ENCODE measurements at places on chromosomes 1 and 21.

DNA sequence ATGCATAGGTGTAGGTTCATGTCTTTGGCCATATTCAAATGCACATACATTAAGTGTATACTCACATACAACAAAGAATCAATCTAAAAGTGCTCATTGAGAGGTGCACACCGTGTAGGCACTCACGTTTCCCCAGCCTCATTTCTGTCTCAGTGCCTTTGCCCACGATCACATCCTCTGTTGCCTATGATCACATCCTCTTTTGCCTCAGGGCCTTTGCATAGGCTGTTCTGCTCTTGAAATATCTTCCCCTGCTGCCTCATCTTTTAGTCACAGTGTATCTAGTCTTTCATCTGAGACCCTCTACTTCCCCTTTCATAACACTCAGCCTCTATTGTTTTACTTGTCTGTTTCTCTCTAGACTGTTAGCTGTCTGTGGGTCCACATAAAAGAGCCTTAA lies 69.3 kb downstream of the FOXD2 start:
- no peak for DNase-seq

DNA sequence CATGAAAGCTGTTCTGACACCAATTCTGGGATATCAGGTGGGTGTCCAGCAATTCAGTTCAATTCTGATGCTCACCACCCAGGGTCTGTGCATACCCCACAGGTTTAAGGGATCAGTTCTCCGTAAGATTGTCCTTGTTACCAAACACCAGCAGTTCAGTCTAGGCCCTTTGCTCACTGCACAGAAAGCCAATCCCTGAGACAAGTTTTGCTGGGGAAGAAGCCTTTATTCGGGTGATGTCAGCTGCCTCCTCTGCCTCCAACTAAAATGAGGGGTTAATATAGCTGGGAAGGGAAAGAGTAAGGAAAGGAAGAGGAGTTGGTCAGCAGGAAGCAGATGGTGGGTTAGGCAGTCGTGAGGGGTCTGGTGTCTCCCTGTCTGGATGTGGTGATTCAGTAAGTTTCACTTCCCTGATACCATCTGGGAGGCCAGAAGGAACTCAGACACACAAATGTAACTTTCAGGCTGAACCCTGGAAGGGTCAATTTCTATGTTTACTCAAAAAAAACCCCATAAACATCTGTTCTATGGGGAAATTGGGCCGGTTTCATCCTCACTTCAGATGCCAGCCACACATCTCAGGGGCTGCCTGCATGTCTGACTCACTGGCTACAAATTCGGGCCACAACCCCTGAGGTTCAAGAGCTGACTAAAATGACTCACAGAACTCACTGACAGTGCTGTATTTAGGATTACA lies 83.3 kb upstream of the PGBD5 start:
- no peak for DNase-seq

DNA sequence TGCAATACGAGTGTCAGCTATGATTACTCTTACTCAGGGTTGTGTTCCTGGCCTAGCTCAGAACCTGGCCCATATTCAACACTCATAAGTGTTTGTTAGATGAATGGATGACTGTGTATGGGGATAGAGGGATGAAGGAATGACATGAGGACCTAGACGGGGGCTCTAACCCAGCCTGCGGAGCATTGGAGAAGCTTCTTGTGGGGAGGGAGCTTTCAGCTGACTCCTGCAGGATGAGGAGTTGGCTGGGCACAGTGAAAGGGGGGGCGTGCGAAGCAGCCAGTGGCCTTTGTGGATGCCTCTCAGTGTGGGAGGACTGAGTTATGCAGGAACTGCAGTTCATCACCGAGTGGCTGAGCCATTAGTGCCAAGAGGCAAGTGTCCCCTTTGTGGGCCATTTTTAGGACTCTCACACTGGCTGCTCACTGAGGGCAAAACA lies 1.2 kb upstream of the EXTL1 start:
- no peak for DNase-seq

- no peak for DNase-seq
Measured at GRCh38 chr1:8013800-8014199, 12.3 kb downstream of the ERRFI1 start.

DNA sequence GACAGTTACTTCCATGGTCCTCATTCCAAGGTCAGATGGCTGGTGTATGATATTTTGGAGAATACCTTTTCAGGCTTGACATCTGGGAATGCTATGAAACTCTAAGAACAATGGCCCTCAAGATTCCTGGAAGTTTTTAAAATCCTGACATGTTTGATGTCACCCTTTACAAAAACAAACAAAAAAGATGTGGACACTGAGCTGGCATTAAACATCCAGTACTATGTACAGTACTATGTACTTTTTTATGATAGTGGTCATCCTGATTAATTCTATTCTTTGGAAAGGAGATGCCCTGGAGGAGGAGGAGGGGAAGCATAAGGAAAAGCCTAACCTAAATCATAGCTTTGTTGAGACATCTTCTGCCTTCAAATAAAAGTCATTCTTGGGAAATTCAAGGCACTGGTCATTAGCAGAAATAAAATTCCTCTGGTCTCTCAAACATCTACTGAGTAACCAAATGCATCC lies 235.4 kb downstream of the HMCN1 start:
- no peak for DNase-seq

DNA sequence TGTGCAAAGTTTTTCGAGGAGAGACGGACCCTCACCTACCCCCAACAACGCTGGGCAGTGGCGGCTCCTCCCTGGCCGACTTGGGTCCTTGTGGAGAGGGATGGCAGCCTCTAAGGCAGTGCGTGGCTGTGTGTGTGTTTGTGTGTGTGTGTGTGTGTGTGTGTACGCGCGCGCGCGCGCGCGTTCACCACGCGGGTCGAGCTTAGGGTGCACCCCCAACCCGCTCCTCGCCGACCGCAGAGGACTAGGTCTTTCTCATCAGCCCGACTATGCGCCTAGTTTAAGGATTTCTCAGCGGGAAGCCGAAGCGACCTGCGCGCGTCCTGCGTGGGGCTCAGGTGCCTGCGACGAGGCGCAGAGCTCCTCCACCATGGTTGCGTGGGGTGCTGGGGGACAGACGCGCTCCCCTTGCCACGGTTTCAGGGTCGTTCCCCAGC lies 940 bp downstream of the SOX13 start:
- DNase-seq: no peak

GRCh38 chr1:192629612-192630011 lies 6.3 kb upstream of the RGS13 start:
- DNase-seq: no peak

DNA sequence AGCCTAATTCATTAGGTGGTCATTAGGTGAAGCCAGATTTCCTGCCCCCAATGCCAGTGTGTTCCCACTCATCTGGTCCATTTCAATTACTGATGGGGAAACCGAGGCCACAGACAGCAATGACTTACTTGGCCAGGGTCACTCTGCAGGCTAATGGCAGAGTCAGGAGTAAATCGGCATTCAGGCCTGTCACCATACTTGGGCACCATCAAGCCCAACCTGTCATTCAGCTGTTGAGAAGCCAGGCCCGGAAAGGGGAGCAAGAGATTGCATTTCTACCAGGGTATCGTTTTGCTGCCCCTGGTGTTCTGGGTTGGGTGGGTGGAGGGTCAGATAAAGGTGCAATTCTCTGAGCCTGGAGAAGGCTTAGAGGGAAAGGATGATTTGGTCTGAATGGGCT lies 8.0 kb upstream of the TMEM61 start:
- no peak for DNase-seq

DNA sequence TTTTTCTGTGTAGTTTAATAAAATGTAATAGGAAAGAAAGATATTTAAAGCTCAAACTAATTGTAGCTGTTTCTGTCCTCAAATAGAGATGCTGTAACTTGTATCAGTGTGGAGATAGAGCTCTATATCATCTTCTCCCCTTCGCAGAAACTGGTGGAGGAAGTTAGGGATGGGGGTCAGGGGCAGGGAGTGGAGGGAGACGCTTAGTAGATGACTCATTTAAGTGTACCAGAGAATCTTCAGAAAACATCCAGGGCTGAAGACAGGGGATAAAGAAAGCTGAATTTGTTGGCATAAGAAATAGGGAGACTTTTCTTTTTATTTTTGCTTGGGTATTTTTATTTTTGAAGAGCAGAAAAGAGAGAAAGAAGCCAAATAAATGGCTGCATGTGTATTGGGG lies 282.6 kb upstream of the DPYD start:
- no peak for DNase-seq

DNA sequence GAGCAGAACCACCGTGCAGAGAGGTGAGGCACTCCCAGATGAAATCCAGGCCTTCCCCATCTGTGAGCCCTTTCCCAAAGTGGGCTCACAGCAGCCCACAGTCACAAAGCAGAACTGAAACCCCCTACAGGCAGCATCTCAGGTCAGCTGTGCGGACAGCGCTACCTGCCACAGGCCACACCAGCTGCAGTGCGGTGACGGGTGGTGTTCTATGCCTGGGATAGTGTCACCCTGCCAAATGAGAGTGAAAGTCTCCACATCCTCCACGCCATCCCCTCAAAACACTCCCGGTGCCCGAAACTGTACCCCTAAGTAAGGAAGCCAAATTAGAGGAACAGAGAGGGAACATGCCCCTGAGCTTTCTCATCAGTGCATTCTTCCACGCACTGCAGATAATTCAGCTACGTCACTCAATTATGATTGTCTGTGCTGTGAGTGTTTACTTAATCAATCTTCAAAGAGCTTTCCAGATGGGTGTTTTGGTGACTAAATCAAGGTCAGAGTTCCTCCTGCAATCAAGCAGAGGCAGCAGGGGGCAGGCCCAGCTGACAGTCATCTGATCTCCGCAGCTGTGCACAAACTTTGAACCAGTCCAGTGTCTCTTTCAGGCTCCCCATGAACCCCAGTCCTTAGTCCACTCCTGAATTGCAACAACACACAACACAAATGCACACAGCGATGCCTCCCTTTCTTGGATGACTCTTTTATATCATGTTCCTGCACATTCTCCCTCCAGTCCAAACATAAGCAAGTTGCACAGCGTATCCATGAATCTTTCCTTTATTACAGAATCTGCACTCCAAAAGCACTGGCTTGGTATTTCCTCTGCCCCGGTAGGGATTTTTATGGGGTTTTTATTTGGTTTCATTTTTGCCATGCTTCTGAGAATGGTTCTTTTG lies 150.0 kb downstream of the TOMM20 start:
- DNase-seq: peak; percentile 65

DNA sequence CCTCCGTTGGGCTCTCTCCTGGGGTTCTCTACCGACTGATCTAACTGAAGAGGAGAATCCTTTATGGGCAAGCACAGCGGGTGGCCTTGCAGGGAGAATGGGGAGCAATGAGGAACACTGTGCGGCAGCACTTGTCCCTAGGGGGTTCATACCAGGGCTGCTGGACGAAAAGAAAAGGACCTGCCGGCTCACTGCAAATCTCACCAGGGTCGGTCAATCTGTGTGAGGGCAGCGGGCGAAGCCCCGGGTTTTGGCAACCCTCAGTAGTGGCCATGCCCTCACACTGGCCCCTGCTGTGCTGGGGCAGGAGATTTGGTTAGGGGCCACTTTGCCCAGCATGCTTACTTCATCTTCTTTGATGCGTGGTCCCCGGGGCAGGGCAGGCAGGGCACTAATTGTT lies 5.9 kb downstream of the LHX9 start:
- no peak for DNase-seq

GRCh38 chr1:201348211-201348566 lies 29.3 kb downstream of the TNNT2 start:
- DNase-seq: peak; percentile 3

DNA sequence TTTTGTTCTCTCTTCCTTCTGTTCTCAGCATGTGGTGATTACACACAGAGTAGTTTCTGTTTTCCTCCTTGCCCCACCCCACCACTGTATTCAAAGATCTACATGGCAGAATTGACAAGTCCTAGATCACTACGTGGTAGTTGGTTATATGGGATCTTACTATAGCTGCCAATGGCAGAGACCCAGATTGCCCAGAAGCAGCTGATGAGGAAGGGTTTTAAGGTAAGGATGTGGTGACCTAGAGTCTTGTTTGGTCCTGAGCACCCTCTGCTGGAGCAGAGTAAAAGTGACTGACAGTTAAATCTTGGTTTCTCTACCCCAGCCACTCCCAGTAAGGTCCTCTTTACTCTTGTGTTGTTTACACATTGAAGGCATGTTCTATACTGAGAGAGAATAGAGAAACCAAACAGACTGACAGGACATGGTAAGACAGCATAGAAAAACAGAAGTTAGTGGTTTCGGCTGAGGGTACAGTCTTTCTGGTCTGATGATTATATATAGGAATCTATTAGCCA lies 22.8 kb upstream of the STRIP1 start:
- DNase-seq: no peak

GRCh38 chr1:71857862-71858261 lies 424.5 kb downstream of the NEGR1 start:
- no peak for DNase-seq

- no peak for DNase-seq
Measured at GRCh38 chr1:112866151-112866550, 89.8 kb downstream of the SLC16A1 start.

GRCh38 chr1:12039164-12039525 lies 19.8 kb downstream of the MIIP start:
- no peak for DNase-seq

DNA sequence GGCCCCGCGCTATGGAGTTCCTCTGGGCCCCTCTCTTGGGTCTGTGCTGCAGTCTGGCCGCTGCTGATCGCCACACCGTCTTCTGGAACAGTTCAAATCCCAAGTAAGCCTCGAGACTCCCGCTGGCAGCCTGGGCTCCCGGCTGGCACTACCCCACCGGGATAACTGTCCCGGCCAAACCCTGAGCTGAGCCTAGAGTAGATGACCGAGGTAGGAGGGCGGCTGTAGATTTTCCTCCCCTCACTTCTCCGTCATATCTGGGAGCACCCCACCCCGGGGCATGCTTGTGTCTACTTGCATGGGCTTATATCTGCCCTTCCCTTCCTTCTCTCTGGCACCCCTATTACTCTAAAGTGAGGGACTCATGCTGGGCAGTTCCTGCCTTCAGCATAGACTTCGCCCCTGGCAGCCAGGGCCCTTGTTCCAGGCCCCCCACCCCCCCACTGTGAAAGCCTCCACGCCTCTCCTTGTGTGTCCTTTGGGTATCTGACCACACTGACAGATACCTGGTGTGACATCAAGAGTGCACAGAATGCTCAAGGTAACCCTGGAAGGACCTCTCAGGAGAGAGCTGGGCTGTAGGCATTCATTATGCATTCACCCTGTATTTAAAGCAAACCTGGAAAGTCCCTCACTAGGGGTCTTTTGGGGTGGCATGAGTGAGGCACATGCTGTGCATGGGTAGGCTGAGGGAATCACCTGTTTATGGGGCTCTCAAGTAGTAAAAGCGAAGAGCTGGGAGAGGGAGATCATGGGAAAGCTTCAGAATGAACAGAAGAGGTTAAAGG lies 485 bp downstream of the EFNA1 start:
- no peak for DNase-seq

DNA sequence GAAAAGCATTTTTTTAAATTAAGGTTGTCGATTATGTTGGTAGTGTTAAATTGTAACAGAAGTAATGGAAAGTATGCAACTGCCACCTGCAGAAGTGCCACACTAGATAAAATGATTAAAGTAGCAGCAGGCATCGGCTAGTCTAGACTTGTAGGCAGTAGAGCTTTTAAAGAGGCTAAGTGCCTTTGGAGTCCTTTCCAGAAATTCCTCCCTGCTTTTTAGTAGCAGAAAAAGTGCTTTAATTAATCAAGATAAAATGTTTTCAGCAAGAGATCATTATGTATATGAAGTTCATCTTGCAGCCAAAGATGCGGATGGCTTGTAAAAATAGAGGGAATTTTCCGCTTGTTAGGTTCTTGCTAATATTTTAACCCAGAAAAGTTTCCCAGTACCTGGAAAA lies 87.1 kb upstream of the LRRC8D start:
- DNase-seq: no peak

- DNase-seq: no peak
Measured at GRCh38 chr1:54975356-54976108, 4.9 kb upstream of the TMEM61 start.
